ENCODE measurements at places on chromosomes 12 and 14.

DNA sequence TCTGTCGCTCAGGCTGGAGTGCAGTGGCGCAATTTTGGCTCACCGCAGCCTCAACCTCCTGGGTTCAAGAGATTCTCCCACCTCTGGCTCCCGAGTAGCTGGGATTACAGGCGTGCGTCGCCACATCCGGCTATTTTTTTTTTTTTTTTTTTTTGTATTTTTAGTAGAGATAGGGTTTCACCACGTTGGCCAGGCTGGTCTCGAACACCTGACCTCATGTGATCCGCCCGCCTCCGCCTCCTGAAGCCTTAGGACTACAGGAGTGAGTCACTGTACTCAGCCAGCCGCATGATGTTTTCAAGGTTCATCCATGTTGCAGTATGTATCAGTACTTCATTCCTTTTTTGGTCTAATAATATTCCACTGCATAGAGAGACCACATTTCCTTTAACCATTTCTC, 2.4 kb upstream of the RNF34 start:
- DNase-seq = no peak

DNA sequence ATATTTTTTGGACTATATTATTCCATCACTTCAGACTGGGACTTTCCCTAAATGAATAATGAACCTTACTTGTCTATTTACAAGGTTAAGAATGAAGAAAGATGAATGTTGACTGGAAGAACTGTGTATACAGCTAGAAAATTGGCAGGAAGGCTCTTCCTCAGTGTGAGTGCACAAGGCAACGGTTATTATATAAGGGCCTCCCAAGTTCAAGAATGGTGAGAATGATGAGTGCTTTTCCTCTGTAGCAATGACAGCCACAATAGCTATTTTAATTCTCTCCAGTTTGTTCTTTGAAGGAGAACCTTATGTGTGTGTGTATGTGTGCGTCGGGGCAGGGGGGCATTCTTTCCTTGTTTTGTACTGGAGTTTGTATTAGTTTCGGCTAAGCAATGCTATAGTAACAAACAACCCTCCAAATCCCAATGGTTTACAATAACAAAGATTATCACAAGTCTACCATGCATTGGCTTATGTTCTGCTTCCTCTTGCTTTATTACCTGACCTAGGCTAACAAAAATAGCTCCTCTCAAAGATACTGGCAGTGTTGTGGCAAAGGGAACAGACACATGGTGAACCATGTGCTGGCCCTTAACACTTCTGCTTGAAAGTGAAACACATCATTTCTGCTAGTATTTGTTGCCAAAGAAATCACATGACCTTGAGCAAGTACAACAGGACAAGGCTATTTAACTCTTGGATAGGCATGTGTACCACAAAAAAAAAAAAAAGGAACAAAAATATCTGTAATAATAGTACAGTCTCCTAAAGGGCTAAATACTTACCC, 139.5 kb downstream of the RMST start:
- DNase-seq = no peak

GRCh38 chr12:20436316-20436715, 68.0 kb downstream of the PDE3A start:
- no peak for DNase-seq

DNA sequence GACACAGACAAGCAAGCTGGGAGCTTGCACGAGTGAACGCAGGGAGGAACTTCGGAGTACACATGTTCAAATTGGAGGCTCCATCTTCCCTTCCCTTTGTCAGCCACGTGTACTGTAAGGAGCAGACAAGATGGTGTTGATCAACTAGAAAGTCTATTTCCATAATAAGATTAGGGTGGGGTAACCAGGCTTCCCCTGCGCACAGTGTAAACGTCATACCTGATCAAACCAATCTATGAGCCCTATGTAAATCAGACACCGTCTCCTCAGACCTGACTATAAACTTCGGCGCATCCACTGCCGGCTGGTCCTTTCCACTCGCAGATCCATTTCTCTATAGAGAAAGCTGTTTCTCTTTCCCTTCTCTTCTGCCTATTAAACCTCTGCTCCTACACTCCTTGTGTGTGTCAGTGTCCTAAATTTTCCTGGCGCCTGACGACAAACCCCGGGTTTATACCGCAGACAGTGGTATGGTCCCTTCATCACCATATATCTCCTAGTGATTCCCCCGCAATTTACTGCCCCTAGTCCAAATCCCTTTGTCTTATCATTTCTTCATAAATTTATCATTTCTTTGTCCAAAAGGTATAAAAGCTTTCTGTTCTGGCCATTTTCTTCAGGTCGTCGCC, 7.5 kb upstream of the ETFBKMT start:
- DNase-seq = no peak

GRCh38 chr12:109308534-109309380, at the start of gene FOXN4:
FOXN4 (minus strand) TSS chr12:109309284; CDS start chr12:109308321, 963 bp downstream.
- DNase-seq = no peak

- DNase-seq = no peak
Measured at GRCh38 chr14:70009961-70010360, 130.7 kb downstream of the SMOC1 start.

- DNase-seq = no peak
Measured at GRCh38 chr14:100302616-100303015, 3.6 kb downstream of the SLC25A29 start.

DNA sequence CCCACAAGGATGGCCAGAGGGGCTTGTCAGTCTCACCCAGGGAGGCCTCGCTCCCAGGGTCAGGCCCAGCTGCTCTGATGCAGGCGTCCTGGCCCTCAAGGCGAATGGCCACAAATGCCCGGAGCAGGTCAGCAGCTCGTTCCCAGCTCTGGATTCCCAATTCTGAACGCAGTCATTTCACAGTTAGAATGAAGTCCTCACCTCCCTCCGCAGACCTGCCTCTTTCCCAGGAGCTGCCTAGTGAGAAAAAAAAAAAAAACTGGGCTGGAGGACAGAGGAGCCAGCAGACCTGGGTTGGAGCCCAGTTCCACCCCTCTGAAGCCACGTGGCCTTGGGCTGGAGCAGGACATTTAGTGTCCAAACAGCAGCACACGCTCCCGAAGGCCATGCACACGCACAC, 62.2 kb upstream of the DIO3 start:
- no peak for DNase-seq

- DNase-seq = no peak
Measured at GRCh38 chr12:59675461-59675860, 79.6 kb downstream of the SLC16A7 start.

- peak; percentile 57 for DNase-seq
Measured at GRCh38 chr12:12883369-12884001, 7.9 kb upstream of the GPRC5A start.

DNA sequence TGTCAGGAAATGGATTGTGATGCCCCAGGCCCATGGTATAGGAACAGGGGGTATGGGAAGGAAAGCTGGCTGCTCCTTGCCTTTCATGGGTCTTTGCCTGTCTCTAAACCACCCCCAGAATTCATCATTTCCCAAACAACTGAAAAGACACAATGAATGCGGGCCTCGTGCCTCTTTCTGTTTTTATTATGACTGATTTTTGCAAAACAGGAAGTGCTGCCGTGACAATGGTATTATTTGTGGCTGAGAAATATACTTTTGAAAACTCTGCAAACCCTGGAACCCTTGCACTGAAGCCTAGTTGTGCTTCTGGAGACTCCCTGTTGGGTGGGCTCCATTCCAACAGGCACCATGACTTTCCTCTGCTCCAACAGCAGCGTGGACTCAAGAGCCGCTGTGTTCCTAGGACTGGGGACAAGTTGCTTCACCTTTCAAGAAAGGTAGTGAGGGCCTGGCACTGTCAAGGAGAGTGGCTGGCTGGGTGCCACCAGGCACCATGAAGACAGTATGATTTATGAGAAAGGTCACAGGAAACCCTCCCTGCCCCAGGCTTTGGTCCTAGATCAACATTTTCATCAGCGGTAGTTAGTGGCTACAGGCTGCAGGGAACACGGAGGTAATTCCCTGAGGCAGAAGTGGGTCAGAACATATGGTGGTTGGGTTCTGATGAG, 4.8 kb upstream of the DGLUCY start:
- no peak for DNase-seq

GRCh38 chr14:100537446-100538350, 49.5 kb downstream of the BEGAIN start:
- no peak for DNase-seq

GRCh38 chr12:119772431-119772830, 104.5 kb downstream of the PRKAB1 start:
- DNase-seq = peak; percentile 55

GRCh38 chr12:108633534-108634248, at the start of gene SELPLG:
SELPLG (minus strand) TSS chr12:108633894; CDS start chr12:108624307, 9,587 bp downstream.
- no peak for DNase-seq

- no peak for DNase-seq
Measured at GRCh38 chr12:120324841-120325417, 2.6 kb downstream of the PLA2G1B start.

DNA sequence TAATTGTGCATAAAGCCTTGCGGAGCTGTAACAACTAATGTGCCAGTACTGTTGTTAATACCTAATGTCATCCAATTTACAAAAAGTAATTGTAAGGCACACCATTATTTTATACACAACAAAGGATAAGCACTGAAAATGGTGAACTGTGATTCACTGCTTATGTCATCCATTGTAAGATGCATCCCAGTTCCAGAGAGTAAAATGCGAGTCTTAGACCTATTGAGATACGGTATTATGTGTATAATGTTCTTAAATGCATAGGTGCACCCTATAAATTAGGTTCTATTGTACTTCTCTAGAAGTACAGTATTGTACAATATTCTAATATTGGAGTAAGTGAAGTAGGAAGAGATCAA, 406 bp downstream of the PARP2 start:
- DNase-seq = peak; percentile 29

GRCh38 chr14:74616507-74616906, 4.5 kb upstream of the LTBP2 start:
- peak; percentile 85 for DNase-seq

DNA sequence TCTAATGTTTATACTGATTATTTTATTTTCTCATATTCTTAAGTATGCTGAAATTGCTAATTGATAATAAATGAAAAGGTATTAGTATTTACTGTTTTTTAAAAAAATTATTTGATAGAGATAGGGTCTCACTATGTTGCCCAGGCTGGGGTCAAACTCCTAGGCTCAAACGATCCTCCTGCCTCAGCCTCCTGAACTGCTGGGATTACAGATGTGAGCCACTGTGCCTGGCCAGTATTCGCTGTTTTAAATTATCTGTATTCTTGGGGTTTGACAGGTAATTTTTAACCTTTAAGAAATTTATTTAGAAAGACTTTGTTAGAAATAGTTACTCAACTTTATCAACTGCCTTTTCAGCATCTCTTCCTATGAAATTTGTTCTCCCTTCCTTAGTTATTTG, 32.2 kb downstream of the RAN start:
- no peak for DNase-seq

- DNase-seq = no peak
Measured at GRCh38 chr12:103373088-103373523, 122.7 kb downstream of the C12orf42 start.

DNA sequence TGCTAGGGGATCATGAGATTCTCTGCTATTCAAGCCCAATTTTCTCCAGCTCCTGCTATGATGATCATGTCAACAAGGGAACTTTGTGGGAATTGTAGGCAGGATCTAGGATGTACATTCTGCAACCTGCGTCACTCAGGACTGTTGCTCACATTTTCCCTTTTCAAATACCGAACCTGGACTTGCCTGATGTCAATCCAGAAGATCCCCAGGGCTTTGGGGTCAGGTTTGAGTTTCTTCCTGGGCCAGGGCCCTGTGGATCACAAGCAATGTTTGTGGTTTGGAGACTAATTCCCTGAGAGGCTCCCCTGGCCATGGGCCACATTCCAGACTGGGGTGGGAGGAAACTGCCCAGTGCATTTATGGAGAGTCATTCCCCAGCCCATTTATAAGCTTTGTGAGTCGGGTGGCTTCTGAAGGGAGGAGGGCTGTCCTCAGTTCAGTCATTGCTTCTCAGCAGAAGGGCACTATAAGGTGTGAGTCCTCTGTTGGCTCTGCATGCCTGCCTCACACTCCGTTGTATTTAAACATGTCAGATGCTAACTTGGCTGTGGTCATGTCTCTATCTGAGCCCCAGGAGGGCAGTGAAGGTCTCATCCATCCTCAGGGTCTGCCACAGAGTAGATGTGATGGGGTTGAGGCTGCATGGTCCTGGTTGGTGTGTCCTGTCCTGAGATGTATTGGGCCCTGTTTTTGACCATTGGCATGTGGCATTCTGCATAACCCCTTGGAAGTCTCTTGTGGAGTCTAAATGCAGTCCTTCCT, 6.5 kb downstream of the KRT86 start:
- peak; percentile 95 for DNase-seq

DNA sequence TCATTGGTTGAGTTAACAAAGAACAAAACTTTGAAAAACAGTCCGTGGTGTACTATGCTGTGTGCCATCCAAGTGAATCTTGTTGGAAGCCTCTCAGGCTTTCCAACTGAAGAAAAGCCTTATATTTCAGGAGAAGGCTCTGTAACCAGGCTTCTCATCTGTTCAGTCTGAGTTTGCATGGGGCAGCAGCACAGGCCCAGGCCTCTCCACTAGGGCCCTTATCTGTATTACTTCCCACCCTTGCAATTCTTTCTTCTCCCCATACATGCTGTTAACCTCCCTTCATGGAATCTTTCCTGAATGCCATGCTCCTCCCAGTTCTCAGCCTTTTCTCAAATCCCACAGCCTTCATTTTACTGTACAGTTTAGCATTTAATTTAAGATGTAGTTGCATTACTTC, 28.3 kb downstream of the FRMD6 start:
- no peak for DNase-seq
